ENCODE measurements at places on chromosomes 12 and 14.

DNA sequence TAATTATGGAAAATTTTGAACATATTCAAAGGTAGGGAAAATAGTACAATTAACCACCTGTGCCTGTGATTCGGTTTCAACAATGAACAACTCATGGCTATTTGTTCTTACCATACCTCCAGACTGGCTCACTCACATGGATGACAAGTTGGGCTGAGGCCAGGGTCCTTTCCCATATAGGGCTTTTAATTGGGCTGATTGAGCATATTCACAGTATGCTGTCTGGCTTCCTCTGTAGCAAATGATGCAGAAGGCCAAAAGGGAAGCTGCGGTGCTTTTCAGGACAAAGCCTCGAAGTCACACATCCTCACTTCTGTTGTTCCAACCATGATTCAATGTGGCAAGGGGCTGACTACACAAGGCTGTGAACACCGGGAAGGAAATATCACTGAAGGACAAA lies 297.5 kb upstream of the SLC16A7 start:
- DNase-seq: no peak

DNA sequence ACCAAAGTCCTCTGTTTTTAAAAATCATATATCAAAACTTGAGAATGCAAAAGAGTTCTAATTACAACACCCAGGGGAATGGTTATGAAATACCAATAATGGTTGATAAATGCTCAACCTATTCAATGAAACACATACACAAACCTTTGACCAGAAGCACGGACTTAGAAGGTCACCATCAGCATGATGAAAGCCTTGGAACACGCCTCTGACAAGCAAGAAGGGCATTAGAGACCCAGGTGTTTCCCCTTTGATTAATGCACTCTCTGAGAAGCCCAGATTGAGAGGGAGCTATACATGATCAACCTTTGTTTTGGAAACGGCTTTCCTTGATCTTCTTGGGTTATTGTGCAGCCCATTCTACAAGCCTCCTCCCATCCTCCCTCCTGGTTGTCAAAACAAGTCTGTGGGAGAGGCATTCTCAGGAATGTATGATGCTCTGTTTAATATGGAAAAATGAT lies 69.0 kb downstream of the ZFP36L1 start:
- no peak for DNase-seq

DNA sequence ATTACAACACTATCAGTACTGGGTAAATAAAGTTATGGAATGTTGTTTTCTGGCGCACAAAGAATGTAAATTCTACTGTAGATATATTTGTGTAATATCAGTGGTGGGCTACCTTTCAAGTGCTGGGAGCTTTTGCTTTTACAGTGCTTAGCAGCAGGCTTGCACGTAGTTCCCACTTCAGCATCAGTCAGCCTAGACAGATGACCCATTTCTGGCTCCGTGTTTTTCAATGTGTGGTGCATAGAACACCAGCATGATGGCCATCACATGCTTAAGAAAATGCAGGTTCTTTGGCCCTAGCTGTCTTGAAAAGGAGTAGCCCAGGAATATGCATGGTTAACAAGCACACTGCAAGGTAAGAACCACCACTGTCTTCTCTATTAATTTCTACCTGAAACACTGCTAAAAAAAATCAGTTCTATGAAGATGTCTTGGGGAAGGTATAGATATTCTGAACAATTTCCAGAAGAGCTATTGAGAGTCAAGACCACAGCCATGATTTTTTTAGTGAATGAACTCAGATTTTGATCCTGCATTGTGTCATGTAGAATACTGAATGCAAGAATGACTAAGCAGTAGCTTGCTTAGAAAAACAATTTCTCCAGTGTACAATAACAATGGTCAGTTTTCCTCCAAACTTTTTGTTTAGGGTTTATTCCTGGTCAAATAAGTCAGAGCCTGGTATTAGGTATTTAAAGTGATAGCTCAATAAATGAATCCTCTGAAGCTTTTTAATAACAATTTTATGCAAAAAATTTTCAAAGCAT lies 195.7 kb downstream of the AKAP6 start:
- no peak for DNase-seq

DNA sequence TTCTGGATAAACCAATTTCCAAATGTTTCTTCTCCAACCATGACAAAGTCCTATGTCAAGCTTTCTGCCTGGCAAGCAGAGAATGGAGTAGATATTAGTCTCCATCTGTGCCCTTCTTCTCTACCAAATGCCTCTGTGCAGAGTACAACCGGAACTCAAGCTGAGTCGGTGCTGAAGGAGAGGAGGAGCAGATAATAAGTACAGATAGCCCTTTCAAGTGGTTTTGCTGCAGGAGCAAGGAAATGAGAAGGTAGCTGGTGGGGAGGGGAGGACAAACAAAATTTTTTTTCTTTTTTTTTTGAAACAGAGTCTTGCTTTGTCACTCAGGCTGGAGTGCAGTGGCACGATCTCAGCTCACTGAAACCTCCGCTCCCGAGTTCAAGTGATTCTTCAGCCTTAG lies 14.2 kb upstream of the HELB start:
- DNase-seq: peak; percentile 91

- no peak for DNase-seq
These were observed 30.7 kb upstream of the ESR2 start for GRCh38 chr14:64324895-64325294.

DNA sequence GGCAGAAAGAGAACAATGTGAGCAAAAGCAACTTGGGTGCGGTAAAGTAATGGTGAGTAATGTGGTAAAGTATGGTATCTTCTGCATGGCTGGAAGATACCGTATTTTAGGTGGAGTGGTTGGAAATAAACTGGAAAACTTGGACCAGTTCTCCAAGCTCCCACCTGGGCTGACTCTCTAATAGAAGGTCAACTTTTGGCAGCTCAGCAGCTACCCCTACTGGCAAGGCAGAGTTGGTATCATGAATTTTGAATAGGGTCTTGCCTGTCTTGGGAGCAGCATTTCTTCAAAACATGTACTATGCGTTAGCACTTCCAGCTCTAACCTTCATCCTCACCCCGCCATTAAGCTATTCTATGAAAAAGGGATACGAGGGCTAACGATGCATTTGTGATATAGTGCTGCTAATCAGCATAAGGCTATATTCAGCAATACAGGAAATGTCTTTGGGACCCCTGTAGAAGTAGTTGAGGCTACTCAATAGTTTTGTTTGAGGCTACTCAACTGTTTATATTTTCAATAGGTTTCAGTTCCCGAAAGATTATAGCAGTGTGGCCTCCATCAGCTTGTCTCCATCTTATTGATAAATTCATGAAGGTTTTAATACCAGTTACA lies 276.3 kb upstream of the FAR2 start:
- peak; percentile 21 for DNase-seq

DNA sequence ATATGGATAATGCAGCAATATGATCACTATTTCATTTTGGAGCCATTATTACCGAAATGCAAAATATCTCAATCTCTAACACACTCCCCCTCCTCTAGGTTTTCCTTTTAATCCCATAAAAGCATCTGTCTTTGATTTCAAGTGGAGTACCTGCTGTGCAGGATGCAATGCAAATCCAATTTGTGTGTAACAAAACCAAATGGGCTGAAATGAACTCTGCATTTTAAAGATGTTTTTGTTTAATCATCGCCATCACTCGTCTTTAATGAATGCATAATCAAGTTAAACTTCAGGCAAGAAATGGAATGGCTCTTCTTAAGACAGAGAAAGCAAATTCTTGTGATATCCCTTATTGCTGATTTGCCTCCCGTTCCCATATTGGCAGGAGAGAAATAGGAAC lies 114.3 kb downstream of the SLC15A5 start:
- DNase-seq: no peak

GRCh38 chr12:105570944-105571343 lies 240.5 kb downstream of the C12orf75 start:
- no peak for DNase-seq

DNA sequence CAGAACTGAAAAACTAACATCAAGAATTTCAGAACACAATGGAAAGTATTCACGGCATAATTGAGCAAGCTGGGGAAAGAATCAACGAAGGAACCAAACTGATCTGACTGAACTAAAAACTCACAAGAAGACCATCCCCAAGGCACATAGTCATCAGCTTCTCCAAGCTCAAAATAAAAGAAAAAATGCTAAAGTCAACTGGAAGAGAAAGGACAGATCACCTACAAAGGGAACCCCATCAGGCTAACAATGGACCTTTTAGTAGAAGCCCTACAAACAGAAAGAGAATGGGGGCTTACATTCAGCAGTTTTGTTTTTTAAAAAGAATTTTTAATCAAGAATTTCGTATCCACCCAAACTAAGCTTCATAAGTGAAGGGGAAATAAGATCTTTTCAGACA lies 11.7 kb downstream of the TAS2R50 start:
- DNase-seq: no peak

- DNase-seq: no peak
These were observed 1.4 kb upstream of the PTPRO start for GRCh38 chr12:15320881-15321280.

DNA sequence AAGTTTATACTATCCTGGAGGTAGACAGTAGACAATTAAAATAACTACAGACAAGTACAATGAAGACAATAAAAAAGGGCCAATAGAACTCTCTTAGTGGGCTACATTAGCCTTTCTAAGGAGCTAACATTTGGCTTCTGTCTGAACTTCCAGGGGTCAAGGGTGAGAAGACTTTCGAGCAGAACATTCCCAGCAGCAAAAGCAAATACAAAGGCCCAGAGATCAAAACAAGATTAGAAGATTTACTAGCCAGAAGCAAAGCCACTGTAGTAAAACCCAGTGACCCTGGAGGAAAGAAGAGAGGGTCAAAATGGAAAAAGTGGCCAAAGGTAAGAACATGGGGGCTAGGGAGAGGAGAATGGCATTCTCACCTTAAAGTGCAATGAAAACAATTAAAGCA lies 63.2 kb downstream of the ATP2B1 start:
- DNase-seq: no peak

DNA sequence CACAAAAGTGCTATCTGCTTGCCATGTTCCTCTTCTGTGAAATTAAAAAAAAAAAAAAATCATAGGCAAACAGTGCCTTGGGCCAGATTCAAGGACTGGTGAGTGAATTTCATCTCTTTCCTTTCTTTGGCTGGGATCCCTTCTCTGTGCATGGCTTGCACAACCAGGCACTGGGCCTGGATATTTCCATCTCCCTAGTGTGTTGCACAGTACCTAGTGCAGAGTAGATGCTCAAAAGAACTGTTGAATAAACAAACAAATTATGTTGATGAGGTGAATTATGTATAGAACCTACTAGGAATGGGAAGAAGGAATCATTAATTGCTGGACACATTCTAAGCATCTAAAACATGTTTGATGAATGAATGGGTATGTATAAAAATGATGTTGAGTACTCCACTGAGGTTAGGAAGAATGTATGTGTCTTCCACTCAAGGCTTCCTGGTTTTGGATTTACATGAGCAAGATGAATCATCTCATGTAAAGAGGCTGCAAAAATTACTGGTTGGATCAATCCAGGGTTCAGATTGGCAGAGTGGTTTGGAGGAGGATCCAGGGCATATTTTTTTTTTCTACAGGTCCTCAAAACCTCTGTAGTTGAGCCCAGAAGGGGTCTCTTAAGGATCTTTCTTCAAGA lies 93.2 kb downstream of the EMP1 start:
- DNase-seq: no peak

GRCh38 chr14:63475761-63476160 lies 67.4 kb downstream of the PPP2R5E start:
- DNase-seq: no peak

DNA sequence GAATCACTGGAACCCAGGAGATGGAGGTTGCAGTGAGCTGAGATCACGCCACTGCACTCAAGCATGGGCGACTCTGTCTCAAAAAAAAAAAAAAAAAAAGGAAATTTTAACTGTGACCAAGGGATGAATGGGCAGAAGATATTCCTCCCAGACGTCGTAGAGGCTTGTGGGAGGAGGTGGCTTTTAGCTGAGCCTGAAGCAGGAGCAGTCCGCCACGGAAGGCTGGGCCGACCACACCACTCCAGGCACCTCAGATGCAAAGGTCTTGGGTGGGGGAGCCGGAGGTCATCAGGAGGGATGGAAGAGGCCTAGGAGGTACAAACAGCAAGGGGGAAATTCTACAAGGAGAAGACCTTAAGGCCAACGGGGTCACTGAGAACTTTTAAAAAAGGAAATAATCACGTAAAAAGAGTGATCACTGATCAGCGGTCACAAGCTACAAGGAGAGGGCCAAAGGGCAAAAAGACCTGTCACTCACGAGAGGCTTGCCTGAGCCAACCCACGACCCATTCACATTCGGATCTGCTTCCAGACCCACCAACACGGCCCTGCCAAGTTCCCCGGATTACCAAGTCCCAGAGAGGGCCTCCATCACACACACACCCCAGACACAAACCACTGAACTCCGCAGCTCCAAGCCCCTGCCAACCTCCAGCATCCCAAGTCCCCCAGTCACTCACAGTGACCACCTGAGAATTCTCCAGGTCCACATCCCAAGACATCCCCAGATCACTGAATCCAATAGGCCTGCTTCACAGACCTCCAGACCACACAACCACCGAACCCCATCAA lies 3.5 kb downstream of the ZNF605 start:
- DNase-seq: no peak

DNA sequence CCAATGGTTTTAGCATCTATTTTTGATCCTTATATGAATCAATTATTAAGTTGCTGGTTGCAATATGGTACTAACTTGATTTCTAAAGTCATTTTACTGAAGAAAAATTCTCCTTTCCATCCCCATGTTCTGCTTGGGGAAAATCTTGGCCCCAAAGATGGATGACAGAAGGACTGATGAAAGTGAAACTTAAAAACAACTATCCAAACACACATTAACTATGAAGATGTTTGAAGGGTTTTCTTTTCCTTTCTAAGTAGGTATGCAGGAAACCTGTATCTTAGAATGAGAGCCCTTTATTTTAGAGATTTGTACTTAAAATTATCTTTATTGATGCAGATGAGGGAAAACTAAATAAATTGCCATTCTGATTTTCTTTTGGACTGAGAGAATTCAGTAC lies 5.9 kb downstream of the C12orf71 start:
- DNase-seq: no peak

Measured in CD4-positive, alpha-beta T cell treated with Interleukin-4 for 4 hours (primary cell).